ENCODE measurements at places on chromosomes 1 and 21.

GRCh38 chr21:38671773-38672172 lies 134.0 kb upstream of the ETS2 start:
- DNase-seq = no peak

DNA sequence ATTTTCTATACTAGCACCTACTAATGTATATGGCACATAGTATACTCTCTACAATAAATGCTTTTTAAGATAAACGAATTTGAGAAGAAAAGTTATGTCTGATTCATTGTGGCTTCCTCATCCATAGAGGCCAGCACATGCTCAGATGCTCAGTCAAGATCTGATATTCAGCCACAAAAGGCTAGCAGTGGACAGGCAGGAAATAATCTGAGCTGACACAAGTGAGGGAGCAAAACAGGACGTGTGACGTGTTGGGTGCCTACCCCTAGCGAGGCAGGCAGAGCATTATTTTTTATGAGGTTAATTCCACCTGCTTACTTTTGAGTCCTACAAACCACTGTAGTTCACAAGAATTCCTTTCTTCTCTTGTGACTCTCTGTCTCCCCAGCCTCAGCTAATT lies 550.9 kb downstream of the SMYD3 start:
- DNase-seq = peak; percentile 28

GRCh38 chr1:58971629-58972140 lies 187.8 kb upstream of the JUN start:
- no peak for DNase-seq

- DNase-seq = no peak
Measured at GRCh38 chr1:225657462-225657989, 4.6 kb upstream of the ENAH start.

GRCh38 chr1:215900684-215901083 lies 333.6 kb downstream of the KCTD3 start:
- DNase-seq = no peak

- no peak for DNase-seq
Measured at GRCh38 chr1:193338194-193338593, 151.8 kb upstream of the B3GALT2 start.

DNA sequence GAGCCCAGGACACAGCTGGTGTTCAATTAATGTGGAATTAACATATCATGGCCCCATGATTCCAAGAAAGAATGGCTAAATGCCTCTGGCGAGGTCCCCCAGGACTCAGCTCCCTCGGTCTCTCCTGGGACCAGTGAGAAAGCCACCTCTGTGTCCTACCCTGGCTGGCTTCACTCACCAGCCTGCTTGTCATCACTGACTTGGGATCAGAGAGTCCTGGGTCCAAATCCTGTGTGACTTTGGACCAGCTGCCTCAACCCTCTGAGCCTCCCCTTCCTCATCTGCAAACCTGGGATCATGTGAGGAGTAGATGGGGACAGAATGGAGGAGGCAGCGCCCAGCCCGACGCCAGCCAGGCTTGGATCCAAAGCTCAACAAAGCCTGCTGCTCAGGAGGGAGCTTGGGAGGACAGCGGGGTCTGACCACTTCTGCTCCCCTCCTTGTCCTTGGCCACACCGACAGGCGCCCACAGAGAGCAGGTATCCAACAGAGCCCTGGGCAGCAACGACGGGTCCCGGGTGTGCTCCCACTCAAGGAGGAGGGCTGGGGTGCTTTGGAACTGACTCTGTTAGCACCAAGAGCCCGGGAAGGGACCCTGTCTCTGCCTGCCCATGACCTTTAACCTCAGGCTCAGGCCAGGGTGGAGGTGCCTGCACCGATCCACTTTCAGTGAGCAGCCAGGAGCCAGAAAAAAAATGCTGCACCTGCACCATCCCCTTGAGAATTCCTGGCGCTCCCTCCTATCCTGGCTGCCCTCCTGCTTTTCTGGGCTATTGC lies 3.2 kb downstream of the SH2D5 start:
- DNase-seq = no peak

DNA sequence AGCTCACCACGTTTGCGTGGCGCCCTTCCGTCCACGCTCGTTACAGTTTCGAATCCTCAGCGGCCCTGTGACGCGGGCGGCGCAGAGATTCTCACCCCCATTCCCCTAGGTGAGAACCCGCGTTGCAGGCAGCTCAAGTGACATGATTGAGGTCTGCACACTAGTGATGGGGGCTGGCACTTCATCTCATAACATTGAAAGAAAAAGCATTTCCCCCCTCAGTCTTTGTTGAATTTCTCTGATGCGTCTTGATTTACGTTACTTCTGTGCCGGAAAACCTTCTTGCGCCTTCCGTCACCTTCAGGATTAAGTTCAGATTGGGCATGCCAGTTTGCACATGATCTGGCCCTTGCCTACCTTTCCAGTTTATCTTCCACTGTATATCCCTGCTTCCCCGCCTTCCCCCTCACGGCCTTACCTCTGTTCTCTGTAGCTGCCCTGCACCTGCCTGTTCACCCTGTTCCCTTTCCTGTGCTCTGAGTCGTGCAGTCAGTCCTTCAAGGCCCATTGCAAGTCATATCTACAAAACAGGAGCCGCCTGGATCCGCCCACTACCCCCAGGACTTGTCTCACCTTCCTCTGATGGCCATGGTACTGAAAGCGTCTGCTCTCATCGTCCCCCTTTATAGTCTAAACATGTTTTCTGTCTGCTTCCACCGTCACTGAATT lies 1.1 kb downstream of the CTPS1 start:
- DNase-seq = peak; percentile 40
